ENCODE measurements at places on chromosomes 3 and 15.

- no peak for DNase-seq
Measured at GRCh38 chr15:74869372-74869725, 3.8 kb downstream of the SCAMP2 start.

DNA sequence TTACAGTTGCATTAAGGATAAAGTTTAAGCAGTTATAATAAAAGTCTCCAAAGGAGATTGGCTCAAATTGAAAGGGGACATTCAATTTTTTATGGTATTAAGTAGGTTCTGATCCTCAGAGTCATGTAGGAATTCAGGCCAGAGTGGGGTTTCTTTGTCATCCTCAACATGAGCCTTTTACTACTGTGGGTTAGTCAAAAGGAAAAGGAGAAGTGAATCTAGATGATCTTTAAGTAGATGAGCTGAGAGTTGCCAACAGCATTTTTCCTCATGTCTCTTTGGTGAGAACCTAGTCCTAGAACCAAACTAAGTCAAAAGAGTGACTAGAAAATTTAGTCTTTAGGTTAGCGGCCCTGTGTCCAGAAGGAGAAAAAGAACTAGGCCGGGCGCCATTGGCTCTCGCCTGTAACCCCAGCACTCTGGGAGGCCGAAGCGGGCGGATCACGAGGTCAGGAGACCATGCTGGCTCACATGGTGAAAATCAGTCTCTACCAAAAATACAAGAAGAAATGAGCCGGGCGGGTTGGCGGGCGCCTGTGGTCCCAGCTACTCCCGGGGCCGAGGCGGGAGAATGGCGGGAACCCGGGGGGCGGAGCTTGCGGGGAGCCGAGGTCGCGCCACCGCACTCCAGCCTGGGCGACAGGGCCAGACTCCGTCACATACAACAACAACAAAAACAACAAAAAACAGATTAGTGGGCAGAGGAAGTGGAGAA is 4.2 kb upstream of the CHL1 start:
- no peak for DNase-seq

GRCh38 chr3:81776643-81777042 is 15.2 kb upstream of the GBE1 start:
- DNase-seq: no peak

DNA sequence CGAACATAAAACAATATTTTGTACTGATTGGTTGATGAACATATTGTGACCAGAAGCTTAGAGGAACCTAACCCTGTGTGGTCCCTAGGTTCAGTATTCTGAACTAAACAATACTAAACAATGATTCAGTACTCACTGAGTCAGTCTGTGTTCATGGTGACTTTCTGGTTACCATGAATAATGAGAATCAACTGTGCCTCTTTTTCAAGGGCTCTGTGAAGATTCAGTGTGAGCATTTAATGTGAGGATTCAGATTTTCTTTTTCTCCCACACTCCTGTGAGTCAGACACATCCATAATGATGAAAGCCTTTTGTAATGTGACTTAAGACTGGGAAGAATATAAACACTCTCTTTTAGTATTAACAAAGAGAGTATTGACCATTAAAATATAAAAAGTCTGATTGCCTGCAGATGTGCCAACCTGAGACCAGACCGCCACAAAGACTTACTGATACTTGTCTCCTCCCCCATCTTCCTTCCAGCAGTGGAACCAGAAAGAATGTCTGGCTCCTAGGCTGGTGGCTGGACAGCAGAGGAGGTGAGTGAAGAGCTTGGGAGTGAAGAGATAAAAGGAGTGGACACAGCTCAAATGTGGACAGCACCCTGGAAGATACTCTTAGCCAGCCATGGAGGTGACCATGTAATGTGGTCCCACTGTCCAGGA is 17.6 kb upstream of the ACTL6A start:
- no peak for DNase-seq

Data from NCI-H187 (cell line).